Suppressor macrophage treated with lipopolysaccharide for 1 hour (primary cell): ENCODE measurements at places on chromosomes 5 and 9.
A peak's percentile ranks its signal among the peaks of the same experiment; 100 is the strongest.

DNA sequence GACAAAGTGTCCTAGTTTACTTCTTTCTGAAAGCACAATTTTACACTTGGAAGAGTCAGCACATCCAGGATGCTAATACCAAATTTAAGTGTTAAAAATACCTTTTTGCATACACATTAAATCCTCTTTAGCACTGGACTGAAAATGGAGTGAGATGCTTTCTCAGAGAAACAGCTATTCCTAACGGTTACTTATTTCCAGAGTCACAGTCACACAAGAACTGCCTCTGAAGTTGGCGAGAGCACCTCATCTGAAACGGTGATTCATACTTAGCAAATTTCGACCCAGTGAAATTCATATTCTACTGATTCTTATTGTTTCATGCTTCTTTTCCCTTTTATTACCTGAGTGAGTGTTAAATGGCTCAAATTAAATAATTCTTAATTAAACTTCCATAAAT lies 12.2 kb downstream of the CDH18 start:
- DNase-seq: no peak

- no peak for DNase-seq
Observed at GRCh38 chr5:77156379-77156778, 54.1 kb upstream of the PDE8B start.

DNA sequence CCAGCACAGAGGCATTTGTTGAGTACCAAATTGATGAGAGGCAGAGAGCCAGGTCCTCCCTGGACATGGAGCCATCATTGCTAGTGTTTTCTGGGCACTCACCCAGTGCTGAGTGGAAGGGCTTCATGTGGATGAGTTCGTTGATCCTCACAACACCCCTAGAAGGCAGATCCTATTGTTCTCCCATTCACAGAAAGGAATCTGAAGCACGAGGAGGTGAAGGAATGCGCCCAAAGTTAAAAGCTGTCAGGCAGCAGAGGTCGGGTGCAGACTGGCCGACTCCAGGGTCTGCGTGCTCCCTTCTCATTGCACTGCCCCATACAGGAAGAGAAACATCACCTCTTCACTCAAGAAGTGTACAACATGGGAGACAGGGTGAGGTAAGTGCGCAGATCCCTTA lies 153.5 kb upstream of the TNPO1 start:
- DNase-seq: no peak

GRCh38 chr9:127176631-127177030 lies 54.2 kb upstream of the ANGPTL2 start:
- DNase-seq: no peak

DNA sequence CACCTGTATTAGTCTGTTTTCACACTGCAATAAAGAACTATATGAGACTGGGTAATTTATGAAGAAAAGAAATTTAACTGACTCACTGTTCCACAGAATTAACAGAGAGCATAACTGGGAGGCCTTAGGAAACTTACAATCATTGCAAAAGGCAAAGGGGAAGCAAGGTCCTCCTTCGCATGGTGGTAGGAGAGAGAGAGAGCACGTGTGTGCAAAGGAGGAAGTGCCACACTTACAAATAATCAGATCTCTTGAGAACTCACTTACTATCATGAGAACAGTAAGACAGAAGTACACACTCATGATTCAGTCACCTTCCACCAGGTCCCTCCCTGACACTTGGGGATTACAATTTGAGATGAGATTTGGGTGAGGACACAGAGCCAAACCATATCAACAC lies 258.7 kb downstream of the TRIM32 start:
- peak; percentile 68 for DNase-seq

GRCh38 chr9:128211981-128212281 lies 8.8 kb downstream of the DNM1 start:
- DNase-seq: no peak

GRCh38 chr5:161420521-161420920 lies 126.0 kb downstream of the GABRB2 start:
- DNase-seq: no peak
